ENCODE measurements at places on chromosomes 1 and 21.

DNA sequence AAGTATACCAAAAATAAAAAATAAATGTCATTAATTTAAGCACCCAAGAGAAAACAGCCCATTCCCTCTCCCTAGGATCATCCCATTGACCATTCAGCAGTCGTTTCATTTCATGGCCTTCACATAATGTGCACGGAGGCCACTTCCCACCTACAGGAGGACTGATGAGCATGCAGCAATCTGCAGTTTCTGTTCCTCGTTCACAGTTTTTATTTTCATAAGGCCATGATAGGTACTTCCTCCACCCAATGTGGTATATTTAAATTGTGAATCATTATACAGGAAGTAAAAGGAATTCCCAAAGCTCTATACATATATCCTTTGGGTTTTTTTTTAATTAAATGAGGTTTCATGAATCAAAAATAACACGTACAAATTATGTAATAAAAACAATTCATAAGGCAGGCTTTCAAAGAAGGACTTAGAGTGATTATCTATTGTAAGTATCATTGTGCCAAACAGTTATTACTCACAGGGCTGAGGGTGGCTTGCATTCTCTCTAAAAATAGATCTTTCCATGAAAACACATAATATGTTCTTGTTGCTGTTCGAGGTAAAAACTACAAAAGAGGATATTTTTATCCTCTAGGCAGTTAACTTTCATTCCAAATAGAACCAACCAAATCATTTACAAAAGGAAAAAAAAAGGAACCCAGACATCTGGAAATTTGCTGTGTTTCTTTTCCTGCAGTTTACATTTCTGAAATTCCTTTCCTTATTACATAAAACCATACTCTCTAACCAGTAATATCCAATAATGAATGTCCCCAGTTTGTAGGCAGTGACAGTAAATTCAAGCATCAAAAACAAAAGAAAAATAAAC, 27.5 kb upstream of the SLC44A3 start:
- no peak for DNase-seq

GRCh38 chr1:224615861-224616755, at the start of gene CNIH3:
Gene CNIH3, plus strand, starts transcription at chr1:224616317. Its CDS starts 858 bp downstream, at chr1:224617175.
- DNase-seq, result peak; percentile 62

DNA sequence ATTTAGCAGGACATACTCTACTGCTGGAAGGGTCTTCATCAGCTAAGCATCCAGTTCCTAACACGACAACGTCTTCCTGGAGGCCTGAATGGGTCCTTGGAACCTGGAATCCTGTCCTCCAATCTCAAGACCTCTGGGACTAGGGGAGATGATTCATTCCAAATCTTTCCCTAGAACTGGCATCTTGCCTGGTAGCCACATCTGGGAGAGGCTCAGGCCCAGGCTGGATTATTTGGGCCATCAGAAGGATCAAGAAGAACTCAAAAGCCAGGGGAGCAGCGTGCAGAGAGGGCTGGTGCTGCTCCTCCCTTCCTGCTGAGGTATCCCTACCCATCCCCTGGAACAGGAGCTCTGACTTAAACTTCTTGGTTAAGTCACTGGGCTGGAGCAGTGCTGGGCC, 2.8 kb upstream of the PHLDA3 start:
- DNase-seq, result no peak

GRCh38 chr21:27582246-27582947, 615.5 kb upstream of the ADAMTS5 start:
- no peak for DNase-seq

GRCh38 chr1:179153217-179153616, 71.3 kb downstream of the TOR3A start:
- DNase-seq, result peak; percentile 35

- DNase-seq, result no peak
Observed at GRCh38 chr1:244804841-244805240, 30.6 kb upstream of the COX20 start.

DNA sequence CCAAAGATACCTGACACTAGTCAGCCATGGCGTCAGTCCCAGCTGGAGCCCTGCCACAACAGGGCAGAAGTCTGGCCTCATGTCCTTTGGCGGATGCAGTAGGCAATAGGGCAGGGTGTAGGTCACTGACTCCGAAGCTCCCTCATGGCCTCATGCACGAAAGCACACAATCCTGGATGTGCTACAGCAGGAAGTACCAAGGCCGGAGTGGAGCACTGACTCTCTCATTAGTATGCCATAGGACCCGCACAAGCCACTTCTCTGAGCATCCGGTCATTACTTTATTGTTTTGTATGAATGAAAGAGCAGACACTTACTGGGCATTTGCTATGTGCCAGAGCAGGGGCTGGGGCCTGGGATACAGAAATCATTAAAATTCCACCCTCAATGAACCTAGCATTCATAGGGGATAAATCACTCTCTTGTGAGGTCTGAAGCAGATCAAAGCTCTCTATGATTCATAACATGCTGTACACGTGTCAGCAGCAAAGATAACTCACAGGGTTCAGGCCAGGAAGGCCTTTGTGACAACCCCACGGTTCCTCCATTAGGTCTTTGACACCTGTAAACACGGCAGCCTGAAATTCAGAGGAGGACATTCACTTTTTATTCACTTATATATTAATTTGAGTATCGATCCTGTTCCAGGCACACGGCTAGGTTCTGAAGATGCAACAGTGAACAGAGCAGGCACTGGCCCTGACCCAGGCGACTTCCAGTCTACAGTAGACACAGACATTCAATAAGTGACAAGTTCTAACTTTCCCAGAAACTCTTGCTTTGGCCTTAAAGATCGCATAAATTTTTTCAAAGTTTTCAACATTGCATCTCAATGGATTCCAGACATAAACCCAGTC, 357.9 kb upstream of the USP24 start:
- DNase-seq, result no peak

GRCh38 chr1:18575620-18576019, 55.0 kb upstream of the PAX7 start:
- DNase-seq, result peak; percentile 67

DNA sequence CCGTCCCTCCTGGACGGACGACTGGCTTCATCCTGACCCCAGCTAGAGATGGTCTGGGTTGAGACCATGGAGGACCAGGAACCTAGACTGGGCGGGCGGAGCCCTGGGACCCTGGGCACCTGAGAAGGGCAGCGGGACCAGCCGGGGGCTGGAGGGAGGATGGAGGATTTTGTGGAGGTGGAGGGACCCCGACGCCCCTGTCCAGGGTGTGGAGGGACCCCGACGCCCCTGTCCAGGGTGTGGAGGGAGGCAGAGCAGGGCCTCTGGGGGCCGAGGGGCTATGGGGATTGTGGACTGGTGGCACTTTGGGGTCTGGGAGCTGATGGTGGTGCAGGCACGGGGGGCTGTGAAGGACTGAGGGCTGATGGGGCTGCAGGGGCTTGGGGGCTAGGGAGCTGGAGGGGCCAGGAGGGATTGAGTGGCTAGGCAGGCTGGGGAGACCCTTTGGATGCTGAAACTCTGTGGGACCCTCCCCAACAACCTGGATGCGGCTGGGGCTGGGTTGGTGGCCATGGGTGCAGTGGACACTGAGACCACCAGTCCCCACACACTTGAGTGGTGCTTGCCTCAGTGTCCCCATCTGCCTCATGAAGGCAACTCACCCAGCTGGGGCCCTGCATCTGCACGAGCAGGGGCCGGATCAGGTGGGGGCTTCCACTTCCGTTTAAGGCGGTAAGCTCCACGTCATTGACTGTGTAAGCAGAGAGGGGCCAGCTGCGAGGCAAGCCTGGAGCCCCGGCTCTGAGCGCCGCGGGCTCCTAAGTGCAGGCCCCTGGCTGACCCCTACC, 7.4 kb downstream of the GJC2 start:
- DNase-seq, result no peak

- DNase-seq, result no peak
Observed at GRCh38 chr1:1609822-1610485, 5.3 kb upstream of the MIB2 start.

DNA sequence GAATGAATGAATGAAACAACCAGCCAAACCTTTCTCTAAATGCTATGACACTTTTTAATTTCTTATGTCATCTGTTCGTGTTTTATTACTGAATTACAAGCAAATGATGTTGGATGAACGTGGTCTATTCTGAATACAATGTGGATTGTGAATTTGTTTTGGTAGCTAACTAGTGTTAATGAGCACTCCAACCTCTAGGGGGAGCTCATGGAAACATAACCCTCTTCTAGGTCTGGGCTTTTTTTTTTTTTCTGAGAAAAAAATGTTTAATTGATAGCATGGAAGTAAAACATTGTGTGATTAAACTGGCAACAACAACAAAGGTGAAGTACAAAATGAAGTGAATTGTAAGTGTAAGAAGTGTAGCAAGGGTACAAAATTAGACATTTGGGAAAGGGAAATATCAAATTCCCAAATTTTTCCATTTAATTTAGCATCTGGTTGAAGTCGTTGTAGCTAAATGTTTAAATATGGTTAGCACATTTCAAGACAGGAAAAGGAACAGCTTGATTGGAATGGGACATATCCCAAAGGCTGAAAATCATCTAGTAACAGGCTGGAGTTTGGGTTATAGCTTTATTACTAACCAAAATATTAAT, 42.6 kb upstream of the PTGS2 start:
- DNase-seq, result no peak

DNA sequence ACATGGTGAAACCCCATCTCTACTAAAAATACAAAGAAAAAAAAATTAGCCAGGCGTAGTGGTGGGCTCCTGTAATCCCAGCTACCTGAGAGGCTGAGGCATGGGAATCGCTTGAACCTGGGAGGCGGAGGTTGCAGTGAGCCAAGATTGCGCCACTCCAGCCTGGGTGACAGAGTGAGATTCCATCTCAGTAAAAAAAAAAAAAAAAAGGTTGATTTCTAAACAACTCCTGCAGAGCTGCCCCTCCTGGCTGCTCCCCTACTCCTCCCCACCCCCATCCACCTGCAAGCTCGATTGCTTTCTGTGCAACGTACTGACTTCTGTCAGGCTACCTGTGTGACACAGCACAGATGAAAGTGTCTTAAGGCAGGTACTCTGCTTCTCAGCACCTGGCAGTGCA, 13.3 kb downstream of the ETV3L start:
- no peak for DNase-seq

- DNase-seq, result no peak
Observed at GRCh38 chr1:30295266-30295665, 428.1 kb downstream of the MATN1 start.

- DNase-seq, result no peak
Observed at GRCh38 chr1:244788493-244789275, 46.8 kb upstream of the COX20 start.

GRCh38 chr21:33854604-33855003, 61.0 kb downstream of the ATP5PO start:
- no peak for DNase-seq

GRCh38 chr1:175417316-175417715, 224.7 kb upstream of the KIAA0040 start:
- no peak for DNase-seq

Measured in right hindlimb (tissue), 1 donor.